CD4-positive, alpha-beta T cell treated with Interleukin-12 subunit alpha and Interleukin-12 subunit beta, for 1 hour (primary cell): ENCODE measurements at places on chromosomes 13 and 19.
A peak's percentile ranks its signal among the peaks of the same experiment; 100 is the strongest.

DNA sequence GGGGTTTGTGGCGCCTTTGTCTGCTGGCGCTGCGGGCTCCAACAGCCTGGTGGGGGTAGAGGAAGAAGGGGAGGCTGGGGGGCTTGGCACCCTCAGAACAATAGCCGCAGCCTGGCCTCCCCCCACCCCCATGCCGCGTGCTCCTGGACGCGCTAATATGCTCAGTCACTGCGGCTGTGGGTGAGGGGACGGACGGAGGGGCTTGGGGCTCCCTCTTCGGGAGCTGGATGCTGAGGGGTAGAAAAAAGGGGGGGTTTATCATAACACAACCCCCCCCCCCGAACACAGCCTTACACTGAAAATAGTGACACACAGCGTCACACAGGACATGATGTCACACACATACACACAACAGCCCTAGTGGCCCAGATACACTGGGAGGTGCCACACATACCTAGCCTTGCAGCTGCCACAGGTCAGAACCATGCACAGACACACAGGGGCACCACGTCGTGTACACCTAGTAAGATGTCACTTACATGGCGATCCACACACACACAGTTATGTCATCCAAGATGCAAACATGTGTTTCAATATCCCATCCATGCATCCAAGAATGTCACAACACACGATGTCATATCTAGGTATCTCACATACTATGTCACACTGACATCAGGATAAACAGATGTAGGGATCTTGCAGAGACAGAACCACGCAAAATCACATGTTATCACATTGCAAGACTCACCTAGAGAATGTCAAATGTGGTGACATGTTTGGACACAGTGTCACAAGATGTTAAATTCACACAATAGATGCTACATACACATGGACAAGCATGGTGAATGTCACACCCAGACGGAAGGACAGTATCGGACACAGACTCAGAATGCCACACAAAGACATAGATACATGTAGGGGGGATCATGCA lies 806 bp downstream of the MAST1 start:
- peak; percentile 38 for DNase-seq

- DNase-seq = no peak
These were observed 8.0 kb downstream of the NANOS3 start for GRCh38 chr19:13884726-13885591.

GRCh38 chr13:42378383-42378780 lies 106.4 kb downstream of the AKAP11 start:
- DNase-seq = no peak

DNA sequence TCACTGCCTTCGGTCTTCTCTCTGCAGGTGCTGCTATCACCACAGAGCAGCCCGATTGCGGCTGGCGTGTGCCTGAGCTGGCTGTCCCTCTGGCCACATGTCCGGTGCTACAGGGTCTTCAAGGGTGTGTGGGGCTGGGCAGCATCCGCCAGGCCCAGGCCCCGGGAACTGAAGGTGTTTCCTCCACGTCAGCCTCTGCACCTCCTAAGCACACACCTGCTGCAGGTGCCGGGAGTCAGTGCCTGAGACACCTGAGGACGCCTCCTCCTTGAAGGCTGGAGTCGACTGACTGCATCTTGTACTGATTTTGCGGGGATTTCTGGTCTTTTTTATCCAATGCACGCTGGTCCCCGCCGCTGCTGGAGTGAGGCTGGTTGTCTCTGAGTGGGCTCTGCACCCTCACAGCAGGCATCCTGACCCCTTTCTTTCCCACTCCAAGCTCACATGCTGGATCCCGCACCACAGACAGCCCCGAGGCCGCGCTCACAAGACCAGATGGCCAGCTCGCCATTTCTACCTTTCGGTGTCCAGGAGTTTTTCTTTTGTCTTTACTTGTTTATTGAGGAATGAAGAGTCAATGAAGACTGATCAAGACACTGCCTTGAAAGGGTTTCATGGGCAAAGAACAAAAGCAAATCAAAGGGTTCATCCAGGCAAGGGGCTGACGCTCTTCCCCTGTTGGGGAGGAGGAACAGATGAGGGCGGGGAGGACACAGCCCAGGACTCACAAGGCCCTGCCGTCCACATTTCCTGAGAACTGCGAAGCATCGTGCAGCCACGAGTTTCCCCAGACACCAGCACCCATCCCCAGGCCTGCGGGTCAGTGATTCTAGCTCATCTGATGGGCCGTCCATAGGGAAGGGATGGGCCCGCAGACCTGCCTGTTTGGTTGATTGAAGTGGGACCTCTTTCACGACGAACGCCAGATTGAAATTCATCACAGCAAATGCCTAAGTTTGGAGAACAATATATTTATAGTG lies 203.8 kb upstream of the SOX1 start:
- no peak for DNase-seq

GRCh38 chr13:41820581-41821237 lies 140.2 kb downstream of the VWA8 start:
- DNase-seq = no peak

DNA sequence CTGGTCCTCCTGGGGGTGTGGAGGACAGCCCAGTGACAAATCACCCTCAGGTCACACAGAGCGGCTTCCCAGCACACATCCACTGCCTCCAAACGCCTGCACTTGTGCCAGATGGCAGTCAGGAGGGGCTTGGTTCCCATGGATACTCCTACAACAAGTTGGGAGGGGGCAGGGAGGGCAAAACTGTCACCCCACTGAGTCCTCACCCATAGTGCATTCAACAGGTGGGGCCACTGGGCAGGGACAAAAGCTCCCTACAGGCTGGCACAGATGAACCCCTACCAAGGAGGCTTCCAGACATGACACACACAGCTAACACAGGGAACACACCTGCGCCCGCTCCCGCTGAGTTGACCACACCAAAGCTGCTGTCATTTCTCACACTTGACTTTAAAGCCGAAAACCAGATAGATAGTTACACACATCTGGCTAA lies 120.5 kb downstream of the STK24 start:
- no peak for DNase-seq

- no peak for DNase-seq
These were observed 10.0 kb upstream of the ZNF443 start for GRCh38 chr19:12450844-12451243.

GRCh38 chr19:38831142-38831605 lies 420 bp downstream of the ECH1 start:
- no peak for DNase-seq

- DNase-seq = no peak
These were observed 4.8 kb upstream of the CEBPA start for GRCh38 chr19:33306853-33307792.

- no peak for DNase-seq
These were observed 63.4 kb downstream of the RAP2A start for GRCh38 chr13:97497400-97497799.

DNA sequence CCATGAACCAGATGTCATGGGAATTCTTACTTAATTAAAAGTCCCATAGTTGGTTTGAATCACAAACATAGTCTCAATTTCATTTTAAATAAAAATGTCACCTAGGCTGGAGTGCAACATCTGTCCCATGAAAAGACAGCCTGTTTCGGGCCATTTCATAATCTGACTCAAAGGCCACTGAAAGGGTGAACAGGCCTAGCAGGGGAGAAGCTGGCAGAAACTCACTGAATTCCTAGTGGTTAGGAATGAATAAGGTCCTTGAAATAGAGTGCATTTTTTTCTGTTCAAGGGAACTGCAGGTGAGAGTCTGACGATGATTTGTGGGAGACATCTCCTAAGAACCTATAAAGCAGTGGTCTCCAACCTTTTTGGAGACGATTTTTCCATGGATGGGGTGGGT lies 44.0 kb upstream of the PCCA start:
- no peak for DNase-seq

GRCh38 chr13:110644892-110645521 lies 29.7 kb downstream of the NAXD start:
- peak; percentile 57 for DNase-seq

- DNase-seq = no peak
These were observed 587 bp upstream of the ZNF383 start for GRCh38 chr19:37217480-37217774.

DNA sequence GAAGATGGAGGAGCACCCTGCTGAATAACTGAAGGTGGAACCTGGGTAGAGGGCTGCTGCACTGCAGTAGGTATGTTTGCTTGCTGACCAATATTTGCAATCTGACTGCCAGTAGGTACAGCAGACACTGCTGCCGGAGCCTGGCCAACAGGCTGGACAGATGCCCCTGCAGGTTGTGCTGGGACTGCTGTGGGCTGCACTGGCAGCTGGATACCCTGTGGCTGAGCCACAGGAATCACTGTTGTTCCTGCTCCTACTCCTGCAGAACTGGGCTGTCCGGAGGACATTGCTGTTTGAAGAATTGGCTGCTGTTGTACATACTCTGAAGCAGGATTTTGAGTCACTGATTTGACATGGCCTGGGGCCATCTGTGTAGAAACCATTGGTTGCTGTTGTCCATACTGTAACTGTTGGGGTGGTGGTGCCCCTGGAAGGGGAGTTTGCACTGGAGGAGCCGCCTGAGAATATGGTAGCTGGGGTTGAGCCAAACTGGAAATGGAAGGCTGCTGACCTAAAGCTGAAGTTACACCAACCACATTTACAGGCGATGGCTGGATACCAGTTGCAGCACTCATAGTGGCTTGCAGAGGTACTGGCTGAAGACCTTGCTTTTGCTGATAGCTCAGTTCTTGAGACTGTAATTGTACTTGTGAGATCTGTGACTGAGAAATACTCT lies 2.2 kb downstream of the TSC22D1 start:
- DNase-seq = peak; percentile 21

DNA sequence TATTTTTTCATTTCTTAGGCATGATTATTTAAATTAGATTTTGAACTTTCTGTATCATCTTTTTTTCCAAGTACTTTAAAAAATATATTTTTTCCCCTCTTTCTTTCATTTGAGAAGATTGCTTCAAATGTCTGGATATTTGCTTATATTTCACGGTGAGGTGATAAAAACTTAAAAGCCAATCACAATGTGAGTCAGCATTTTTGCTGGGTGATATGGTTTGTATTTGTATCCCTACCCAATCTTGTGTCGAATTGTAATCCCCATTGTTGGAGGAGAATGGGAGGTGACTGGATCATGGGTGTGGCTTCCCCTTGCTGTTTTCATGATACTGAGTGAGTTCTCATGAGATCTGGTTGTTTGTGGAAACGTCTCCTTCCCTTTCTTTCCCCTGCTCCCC lies 320.5 kb downstream of the OXGR1 start:
- DNase-seq = no peak

DNA sequence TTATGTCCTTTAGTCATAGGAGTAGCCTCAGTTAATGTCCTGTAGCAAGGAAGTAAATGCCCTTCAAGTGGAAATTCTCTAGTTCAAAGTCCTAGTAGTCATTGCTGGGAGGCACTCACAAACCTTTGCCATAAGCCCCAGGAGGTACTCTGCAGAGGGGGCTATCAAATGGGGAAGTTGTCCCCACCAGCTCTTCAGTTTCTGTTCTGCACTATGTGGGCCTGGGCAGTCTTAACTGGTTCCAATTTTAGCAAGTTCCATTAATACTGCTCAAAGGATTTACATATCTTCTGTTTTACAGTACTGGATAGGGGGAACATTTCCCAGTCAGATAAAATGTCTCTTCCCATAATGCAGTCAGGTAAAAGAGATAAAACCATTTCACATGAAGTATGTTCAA lies 101.3 kb downstream of the B3GLCT start:
- no peak for DNase-seq

- DNase-seq = no peak
These were observed 533 bp upstream of the UHRF1 start for GRCh38 chr19:4908781-4909155.

- DNase-seq = peak; percentile 71
These were observed 8.3 kb upstream of the CRX start for GRCh38 chr19:47813304-47813994.

GRCh38 chr13:50286324-50286723 lies 271.1 kb downstream of the KCNRG start:
- DNase-seq = no peak

DNA sequence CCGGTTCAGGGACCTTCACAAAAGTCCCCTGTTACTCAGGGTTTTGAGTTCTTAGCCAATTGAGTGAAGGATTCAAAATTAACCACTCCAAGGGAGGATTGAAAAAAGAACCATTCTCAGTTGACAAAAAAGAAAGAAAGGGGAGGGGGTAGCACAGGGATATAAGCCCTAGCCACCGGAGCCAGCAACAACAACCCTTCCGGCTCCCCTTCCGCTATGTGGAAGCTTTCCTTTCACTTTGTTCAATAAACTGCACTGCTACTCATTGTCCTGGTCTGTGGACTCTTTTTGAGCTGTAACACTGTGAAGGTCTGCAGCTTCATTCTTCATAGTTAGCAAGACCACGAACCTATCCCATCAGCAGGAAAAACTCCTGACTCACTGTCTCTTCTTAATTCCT lies 1488.1 kb upstream of the PRR20A start:
- no peak for DNase-seq

DNA sequence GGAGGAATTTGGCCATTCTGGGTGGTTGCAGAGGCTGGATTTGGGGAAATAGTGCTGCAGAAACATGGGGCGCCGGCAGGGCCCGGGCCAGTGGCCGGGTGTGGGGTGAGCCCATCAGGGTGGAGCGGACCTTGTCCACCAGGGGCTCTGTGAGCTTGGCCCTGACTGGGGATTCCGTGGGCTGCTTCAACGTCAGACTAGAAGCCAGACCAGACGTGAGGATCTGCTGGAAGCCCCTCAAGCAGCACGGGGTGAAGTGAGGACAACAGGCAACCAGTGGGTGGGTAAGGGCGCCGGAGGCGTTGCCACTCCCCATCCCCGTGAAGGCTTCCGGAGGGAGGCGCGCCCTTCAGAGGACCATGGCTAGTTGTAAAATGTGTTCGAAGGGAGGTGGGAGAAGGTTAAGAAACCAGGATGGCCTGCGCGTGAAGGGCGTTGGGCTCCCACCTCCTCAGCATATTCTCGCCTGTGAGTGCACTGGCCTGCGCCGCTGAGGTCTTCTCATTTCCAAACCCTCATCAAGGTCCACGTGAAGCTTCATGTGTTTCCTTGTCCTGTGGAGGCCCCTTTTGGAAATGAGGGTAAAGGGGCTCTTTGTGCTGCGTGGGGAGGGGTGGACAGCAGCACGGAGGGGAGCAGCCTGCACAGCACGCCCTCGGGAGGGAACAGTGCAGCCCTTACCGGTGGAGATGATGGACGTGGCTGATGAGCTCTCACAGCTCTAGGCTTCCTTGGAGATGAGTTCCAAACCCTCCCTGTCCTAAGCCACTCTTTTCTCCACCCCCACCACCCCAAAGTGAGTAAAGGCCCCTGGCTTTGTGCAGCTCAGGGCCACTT lies 8.3 kb downstream of the TEX29 start:
- no peak for DNase-seq

- no peak for DNase-seq
These were observed at the start of gene SLC44A2 for GRCh38 chr19:10625003-10625761. Gene SLC44A2 (plus strand): TSS chr19:10625553. CDS start chr19:10625634, 81 bp downstream.
